ENCODE measurements at places on chromosomes 1 and 21.

- DNase-seq: no peak
Measured at GRCh38 chr1:1307261-1307922, 338 bp downstream of the ACAP3 start.

GRCh38 chr21:43578677-43579303 is 80.5 kb downstream of the HSF2BP start:
- no peak for DNase-seq

GRCh38 chr1:156963621-156964020 is 43.2 kb downstream of the LRRC71 start:
- DNase-seq: no peak

DNA sequence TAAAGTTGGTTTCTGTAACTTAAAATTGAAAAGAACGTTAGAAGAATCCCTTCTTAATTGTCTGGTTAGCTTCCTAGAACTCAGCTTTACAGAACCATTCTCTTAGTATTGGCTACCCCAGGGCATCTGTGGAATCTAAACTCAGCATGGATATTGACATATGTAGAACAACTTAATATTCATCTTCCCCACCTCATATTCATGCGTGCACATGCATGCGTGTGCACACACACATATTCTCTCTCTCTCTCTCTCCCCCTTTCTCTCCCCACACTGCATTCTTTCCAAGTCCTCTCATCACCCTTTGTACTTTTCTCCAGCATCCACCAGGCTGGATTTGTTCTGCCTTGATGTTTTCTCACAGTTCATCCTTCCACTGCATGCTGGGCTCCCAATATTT is 13.4 kb downstream of the PIGM start:
- DNase-seq: no peak

DNA sequence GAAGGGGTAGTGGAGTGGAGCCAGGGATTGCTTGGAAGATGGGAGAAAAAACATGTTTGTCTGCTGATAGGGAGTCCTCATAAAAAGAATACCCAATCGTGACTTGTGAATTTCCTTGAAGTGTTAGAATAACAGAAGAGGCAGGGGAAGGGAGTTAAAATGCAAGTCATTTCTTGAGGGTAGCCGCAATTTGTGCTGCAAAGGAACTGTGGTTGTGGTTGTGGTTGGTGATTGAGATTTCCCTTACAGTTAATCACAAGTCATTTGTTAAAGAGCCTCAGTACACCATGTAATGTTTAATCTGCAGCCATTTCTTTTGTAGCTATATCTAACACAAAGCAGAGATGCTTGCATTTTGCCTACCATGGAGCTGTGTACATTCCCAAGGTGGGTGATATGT is 38.5 kb upstream of the EGLN1 start:
- DNase-seq: peak; percentile 16

DNA sequence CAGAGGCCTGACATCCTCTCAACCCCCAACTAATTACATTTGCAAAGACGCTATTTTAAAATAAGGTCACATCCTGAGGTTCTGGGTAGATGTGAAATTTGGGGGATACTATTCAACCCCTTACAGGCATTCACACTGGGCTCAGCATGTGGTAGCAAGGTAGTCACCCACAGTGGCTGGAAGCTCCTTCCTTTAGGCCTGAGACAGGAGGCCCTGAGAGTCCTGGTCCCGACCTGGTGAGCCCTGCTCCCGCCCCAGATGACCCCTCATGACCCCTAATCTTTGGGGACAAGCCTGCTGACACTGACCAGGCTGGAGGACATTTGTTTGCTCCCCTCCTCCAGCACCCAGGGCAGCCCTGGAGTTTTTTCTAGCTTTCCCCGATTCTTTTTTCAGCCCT is 225.9 kb downstream of the DYRK1A start:
- DNase-seq: no peak

DNA sequence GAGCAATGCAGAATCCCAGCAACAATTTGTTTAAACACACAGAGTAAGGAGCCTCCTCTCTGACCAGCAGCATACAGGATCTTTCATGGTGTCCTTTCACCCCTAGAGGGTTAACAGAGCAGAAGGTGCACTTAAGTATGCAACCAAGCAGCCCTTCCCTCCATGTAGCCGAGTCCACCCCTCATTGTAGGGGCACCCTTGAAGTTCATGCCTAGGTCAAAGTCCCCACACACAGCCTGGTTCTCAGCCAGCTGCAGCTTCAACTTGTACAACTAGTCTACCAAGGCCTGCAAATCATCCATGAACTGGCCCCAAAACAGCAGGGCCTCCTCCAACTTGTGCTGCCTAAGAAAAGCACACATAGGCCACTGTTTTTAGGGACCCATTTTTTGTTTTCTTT is 7.0 kb upstream of the BMP8B start:
- DNase-seq: no peak

DNA sequence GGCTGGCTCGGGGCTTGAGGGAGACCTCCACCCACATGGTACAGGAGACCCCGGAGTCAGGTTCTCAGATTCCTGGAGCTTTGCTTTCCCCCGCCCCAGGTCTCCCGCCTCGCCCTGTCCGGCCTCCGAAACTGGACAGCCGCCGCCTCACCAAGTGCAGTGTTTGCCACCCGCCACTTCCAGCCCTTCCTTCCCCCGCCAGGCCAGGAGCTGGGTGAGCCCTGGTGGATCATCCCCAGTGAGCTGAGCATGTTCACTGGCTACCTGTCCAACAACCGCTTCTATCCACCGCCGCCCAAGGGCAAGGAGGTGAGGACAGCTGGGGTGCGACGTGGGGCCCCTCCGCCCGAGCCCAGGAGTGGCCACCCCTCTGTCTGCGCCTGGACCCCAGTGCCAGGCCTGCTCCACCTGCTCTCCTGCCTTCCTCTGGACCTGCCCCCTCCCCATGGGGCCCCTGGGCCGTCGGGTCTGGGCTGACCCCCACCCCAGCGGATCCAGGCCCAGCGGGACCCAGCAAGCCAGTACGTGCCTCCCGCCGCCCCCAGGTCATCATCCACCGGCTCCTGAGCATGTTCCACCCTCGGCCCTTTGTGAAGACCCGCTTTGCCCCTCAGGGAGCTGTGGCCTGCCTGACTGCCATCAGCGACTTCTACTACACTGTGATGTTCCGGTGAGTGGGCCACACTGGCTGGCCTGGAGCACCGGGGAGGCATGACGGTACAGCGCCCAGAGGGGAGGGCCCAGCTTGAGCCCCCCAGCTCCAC is 8.7 kb downstream of the SELENON start:
- DNase-seq: no peak

DNA sequence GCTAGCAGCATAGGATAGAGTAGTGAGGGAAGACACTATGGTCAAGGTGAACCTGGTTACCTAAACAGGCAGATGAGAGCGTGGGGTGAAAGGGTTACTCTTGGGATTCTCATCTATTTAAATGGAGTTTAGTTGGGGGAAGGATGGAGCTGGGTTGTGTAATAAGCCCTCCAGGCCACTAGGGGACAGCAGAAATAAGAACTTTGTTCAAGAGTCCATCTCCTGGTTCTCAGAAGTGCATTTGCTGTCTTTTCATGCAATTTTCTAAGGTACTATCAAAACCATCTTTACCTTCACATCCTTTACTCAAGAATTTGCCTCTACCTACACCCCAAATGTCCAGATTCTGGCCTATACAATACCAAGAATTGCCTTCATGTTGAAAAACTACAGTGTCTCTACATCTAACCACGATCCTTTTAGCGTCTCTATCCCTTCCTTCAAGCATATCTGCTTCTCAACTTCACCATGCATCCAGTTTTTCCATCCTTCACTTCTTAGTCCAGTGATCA is 28.0 kb downstream of the SLAMF1 start:
- DNase-seq: no peak

- DNase-seq: no peak
Measured at GRCh38 chr1:49298304-49298703, 521.6 kb upstream of the BEND5 start.

- DNase-seq: no peak
Measured at GRCh38 chr1:91757763-91758460, 128.0 kb downstream of the TGFBR3 start.

- DNase-seq: no peak
Measured at GRCh38 chr1:60949154-60949825, 133.1 kb upstream of the NFIA start.

DNA sequence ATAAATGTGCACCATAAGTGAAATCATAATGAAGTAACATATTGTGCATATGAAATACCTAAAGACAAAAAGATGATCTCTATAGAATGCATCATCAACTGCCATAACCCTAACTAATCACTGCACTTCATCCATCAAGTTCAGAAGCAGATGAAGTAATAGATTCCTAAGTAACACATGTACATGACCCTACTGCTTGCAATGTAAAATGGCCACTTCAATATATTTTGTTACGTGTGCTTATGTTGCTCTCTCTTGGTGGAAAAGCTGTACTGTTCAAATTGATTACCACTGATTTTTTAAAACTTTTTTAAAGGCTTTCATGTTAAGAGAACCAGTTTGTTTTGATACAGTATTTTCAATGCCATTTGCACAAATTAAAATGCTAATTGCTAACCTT is 141.8 kb downstream of the TTLL7 start:
- no peak for DNase-seq

GRCh38 chr1:175319912-175320230 is 127.3 kb upstream of the KIAA0040 start:
- DNase-seq: no peak

DNA sequence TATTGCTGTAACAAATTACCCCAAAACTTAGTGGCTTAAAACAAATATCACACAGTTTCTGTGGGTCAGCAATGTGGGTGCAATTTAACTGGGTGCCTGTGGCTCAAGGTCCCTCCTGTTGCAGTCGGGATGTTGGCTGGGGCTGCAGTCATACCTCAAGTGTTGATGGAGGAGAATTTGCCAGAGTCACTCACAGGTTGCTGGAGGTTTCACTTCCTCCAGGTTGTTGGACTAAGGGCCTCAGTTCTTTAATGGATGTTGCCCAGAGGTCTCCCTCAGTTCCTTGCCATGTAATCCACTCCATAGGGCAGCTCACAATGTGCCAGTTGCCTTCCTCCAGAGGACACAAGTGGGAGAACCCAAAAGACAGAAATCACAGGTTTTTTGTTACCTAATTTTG is 2.5 kb upstream of the TAF13 start:
- DNase-seq: no peak

DNA sequence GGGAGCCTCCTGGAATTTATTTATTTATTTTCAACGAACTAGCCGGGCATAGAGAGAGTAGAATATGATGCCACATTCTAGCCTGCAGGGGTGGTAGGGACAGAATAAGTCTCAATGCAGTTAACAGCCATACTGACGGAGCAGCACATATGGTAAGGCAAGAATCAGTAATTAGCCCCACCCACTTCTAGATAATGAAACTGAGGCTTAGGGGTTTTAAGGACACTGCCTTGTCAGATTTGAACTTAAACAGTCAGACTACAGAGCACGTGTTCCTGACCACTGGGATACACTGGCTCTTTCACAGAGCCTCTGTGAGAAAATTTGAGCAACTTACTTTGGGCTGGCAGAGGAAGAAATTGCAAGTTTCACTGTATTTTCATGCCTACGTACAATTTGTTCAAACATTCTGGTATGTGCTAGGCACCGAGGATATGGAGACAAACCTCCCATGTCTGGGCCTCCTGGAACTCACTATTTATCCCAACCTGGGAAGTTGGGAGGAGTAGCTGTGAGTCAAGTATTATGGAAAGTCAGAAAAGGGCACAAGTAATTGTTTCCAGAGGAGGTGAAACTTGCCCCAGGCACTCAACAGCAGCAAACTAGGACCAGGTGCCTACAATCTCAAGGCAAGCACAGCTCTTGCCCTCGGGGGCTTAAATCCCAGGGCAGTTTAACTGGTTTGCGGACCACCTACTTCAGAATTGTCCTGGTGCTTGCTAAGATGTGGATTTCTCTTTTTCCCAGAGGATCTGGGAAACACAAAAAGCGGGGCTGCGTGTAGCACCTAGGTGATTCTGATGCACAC is 1.6 kb upstream of the CLIC4 start:
- DNase-seq: no peak

GRCh38 chr1:30188999-30189398 is 534.4 kb downstream of the MATN1 start:
- DNase-seq: no peak

- peak; percentile 76 for DNase-seq
Measured at GRCh38 chr1:9426291-9426711, 113.0 kb upstream of the SLC25A33 start.

- DNase-seq: no peak
Measured at GRCh38 chr1:77831566-77831965, 52.1 kb downstream of the MIGA1 start.

GRCh38 chr1:109763646-109764415 is at the start of gene EPS8L3:
Gene EPS8L3 (minus strand): TSS chr1:109763923. CDS start chr1:109761749, 2,174 bp downstream.
- DNase-seq: no peak

DNA sequence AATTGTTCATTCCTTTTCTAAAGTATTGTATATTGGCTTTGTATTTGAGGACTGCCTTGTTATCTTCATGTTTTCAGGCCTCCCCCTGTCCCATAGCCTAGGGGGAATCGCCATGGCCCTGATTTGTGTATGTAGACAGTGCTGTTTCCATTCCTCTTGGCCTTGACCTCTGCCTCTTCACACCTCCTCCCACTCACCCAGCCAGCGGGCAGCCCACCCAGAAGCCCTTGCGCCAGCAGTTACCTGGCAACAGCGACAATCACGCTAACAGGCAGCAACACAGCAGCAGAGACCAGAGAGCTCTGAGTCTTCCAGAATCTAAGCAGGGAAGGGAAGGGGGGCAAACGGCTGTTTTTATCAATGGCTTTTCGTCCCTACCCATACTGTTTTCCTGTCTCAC is 50.0 kb upstream of the NPL start:
- peak; percentile 27 for DNase-seq

GRCh38 chr1:156876281-156876680 is 15.6 kb downstream of the NTRK1 start:
- DNase-seq: no peak

GRCh38 chr1:153494976-153495535 is 34.6 kb upstream of the S100A7 start:
- peak; percentile 36 for DNase-seq

DNA sequence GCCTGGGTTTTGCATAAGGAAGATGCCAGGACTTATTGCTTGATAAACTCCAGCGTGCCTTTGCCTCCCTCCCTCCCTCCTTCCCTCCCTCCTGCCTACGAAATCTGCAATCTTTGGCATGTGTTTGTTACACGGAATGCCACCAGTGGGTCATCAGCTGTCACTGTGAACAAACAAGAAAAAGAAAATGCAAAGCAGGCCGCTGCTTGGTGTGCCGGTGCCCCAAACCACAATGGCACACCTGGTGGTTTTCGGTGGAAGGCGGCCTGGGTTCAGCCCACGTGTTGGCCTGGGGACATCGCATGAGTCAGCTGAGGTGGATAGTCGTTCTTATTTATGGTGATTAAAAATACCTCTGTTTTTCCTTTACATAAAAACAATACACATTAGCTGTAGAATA is 16.3 kb upstream of the IFNLR1 start:
- peak; percentile 36 for DNase-seq

GRCh38 chr1:236345728-236346127 is 48.4 kb upstream of the EDARADD start:
- no peak for DNase-seq

DNA sequence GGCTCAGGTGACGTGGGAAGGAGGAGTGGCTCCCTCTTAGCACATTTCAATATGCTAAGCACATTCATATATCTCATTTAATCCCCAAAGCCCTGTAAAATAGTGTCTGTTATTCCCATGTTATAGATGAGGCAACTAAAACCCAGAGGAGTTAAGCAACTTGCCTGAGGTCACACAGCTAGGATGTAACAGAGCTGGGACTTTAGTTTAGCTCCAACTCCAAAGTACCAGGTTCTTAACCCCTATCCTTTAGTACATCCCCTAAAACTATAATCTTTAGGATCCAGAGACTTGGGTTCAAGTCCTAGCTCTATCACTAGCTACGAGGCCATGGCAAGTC is 48.5 kb downstream of the LGR6 start:
- DNase-seq: no peak

All from GM19239 (cell line).